Stimulated activated CD8-positive, alpha-beta memory T cell treated with anti-CD3 and anti-CD28 coated beads, Interleukin-7, amount 100 ng/mL, for 4 hours (primary cell): ENCODE measurements at places on chromosomes 1 and 21.

- no peak for DNase-seq
These were observed 6.0 kb upstream of the SF3A3 start for GRCh38 chr1:37995751-37996345.

GRCh38 chr1:8283058-8283884 is 34.6 kb upstream of the SLC45A1 start:
- DNase-seq = no peak

- DNase-seq = peak; percentile 43
These were observed 73.2 kb upstream of the ABCG1 start for GRCh38 chr21:42145569-42146272.

DNA sequence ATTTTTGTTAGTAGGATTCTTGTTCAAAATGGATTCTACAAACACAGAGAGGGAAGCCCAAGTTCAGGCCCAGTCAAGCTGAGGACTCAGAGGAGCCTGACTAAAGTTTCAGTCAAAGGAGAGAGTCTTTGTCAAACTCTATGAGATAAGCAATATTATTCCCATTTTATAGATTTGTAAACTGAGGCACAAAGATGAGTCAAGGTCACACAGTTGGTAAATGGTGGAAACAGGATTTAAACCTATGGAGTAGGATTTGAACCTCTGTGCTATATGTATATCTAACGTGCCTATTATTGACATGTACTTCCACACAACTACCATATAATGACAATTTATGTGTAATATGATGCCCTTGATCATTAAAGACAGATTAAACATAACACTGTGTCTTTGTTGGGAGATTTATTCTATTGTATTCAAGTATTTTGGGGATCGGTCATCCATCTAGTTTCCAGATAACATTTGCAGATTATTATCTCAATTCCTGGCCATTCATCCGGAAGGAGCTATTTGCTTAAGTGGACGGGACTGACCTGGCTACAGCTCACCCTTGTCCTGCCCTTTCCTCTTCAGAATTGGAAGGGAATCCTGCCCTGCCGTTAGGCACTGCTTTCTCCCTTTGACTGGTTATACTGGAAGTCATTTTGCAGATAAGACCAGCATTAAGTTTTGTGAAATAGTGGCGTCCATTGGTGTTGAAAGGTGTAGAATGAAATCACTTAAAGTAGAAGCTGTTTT is 86.1 kb upstream of the LMO4 start:
- DNase-seq = no peak

DNA sequence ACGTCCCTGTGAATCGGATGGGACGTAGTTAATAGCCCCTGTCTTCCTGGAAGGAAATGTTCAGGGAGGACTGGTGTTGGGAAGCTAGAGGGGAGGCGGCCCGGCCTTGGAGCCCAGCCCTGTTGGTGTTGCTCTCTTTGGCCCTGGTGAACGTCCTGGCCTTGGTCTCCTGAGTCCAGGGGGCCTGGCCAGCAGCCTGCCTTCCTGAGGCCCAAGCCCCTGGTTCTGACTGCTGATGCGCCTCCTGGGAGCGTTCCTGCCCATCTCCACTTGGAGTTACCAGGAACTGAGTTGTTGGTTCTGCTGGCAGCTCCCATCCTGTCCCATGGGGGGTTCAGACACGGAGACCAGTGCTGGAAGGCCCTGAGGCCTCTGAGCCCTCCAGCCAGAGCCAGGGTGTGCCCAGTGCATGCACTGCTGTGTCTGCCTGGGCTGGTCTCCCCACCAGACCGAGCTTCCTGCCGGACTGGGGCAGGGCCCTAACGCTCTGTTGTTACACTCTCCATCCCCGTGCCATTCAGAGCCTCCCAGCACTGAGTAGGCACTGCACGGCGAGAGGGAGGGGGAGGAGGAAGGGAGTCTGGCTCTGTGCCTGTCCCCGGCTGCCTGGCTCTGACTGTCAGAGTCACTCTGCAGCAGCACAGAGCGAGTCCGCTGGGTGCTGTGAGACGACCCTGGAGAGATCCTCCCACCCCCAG is 382.5 kb upstream of the VAMP3 start:
- no peak for DNase-seq

DNA sequence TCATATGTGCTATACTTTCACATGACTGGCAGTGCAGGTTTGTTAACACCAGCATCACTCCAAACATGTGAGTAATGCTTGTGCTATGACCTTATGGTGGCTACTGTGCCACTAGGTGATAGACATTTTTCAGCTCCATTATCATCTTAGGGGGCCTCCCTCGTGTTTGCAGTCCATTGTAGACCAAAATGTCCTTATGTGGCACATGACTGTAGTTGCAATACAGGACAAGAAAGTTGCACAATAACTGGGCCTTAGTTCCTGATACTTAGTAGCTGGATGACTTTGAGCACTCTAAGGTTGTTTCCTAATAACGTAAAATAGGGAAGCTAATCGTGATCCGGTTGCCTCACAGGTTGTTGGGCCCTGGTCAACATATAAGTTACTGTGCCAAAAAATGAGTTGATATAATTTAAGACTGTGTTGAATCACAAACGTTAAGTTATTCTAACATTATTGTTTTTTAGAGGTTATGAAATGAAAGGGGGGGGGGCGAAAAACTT is 511 bp upstream of the SNX27 start:
- no peak for DNase-seq

- DNase-seq = no peak
These were observed 13.7 kb downstream of the CD84 start for GRCh38 chr1:160565564-160565963.

DNA sequence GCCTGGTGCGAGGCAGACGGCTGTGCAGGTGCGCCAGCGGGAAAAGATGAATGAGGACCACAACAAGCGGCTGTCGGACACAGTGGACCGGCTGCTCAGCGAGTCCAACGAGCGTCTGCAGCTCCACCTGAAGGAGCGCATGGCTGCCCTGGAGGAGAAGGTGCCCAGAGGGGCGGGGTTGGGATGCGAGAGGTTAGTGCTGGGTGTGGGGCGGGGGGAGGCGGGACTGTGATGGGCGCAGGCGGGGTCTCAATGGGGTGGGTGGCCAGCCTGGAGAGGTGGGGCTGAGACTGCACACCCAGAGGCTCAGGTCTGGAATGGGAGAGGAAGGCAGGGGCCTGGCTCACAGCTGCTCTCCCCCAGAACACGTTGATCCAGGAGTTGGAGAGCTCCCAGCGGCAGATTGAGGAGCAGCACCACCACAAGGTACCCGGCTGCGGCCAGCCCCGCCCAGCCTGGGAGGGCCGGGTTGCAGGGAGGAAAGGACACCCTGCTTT is 22.3 kb downstream of the PPFIA4 start:
- DNase-seq = no peak

DNA sequence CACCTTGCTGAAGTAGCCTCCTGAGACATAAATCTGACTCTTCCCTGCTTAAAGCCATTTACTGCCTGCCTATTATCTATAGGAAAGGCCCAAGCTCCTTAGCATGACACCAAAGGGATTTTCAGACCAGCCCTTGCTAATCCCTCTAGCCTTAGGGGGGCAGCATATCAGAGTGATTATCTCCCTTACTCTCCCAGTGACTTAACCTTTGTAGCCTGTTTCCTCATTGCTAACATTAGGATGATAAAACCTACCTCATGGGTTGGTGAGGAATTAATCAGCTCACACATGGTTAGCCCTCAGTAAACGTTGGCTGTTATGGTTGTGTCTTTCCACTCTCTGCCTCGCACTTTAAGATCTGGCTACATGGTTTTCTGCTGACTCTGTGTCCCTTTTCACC is 70.1 kb downstream of the ROR1 start:
- DNase-seq = no peak

DNA sequence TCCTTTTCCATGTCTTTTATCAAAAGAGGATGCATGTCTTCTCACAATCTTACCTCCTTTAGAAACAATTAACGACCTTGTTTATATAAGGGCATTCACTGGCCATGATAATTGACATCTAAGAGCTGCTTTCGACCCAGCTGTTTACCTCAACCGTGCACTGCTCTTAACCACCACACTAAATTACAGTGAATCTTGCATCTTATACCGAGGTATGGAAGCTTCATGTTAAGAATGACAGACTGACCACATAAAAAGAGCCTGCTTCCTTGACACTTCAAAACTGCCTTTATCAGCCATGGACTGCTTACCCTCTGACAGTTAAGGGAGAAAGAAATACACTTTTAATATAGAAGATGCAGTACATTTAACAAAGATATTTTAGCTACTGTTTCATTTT is 301.7 kb upstream of the LYPLAL1 start:
- DNase-seq = no peak

DNA sequence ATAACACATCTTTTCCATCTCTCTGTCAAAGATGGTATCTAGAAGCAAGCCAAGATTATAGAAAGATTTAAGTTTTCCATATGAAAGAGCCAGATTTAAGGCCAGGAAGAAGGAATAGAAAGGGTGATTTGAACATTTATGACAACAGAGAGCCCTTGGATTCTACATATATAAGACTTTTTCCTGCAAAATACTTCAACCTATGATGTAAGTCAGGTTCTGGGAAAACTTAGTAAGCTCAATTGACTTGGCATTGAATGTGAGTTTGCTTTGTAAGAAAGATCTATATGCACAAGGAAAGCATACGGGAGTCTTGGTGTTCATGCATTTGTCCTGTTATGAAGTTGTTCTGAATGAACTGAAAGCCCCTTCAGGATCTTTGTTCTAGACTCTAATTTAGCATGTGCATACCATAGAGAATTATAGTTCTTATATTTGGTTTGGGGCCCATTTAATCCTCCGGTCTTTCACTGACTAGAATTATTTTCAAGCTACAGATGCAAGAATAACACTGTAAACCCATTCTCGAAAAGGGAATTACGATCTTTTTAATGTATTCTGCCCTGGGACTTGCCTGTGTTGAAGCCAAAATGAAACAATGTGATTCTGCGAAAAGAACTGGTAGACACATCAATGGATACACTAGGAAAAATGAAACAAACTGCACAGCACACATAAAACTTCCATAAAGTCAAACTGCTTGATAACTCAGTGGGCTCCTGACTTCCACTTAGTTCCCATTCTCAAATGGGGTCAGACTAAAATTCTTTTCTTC is 152.8 kb downstream of the DISP1 start:
- no peak for DNase-seq

- peak; percentile 88 for DNase-seq
These were observed 1.2 kb downstream of the SLC6A9 start for GRCh38 chr1:44029911-44030604.
